NCI-H345 (cell line): ENCODE measurements at places on chromosomes 13 and 19.

DNA sequence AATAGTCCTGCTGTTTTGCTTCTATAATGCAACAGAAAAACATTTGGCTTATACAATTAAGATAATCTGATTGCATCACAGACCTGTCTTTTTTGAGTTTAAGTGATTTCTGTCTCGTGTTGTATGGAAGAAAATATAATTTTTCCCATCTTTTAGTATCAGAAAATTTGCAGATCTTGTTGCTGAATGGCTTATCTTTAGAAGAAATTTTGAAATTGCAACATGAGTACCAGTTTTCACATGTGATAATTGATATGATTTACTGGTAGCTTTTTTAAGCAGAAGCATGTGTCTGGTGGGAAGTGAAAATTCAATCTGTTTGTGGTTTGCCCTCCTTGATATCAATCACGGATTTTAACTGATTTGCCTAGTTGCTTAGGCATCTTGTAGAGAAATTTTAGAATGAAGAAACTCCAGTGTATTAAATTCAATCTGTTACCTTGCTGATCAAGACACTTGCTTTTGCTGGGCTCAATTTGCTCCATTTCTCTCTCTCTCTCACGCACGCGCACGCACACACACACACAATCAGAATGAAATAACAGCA, 89.8 kb upstream of the MYCBP2 start:
- DNase-seq, result no peak

GRCh38 chr13:98686270-98686669, 66.2 kb downstream of the SLC15A1 start:
- DNase-seq, result no peak

GRCh38 chr13:76210262-76210661, 574.1 kb downstream of the LMO7 start:
- DNase-seq, result no peak

GRCh38 chr13:108850691-108851090, 221.3 kb downstream of the MYO16 start:
- no peak for DNase-seq

DNA sequence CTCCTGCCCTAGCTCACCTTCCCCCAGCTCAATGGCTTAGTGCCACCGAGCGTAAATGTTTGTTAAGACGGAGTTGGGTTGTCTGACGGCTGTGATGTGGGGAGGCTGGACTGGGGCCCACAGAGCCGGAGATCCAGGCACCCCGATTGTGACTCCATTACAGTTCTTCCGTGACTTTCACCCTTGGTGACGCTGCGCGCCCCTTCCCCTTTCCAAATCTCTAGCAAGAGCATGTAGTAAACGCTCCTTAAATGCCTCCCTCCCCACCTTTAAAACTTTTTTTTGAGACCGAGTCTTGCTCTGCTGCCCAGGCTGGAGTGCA, 829 bp downstream of the REEP6 start:
- DNase-seq, result no peak

DNA sequence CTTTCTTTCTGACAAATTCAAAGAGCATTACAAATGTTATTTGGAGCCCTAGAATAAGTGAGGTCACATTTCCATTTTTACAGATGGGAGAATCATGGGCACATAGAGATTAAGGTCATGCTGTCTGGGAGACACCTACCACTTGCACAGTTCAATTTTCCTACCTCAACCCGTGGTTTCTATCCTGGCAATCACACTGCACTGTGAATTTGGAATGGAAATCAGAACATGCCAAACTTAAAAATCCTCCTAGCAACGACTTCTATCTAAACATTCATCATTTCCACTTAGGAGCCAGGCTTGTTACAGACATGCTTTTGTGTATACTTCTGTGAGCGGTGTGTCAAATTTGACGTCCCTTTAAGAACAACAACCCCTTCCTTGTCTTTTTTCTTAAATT, 251.5 kb downstream of the DNAJC15 start:
- no peak for DNase-seq

- DNase-seq, result no peak
These were observed 14.3 kb downstream of the MAN2B1 start for GRCh38 chr19:12652219-12652618.

- DNase-seq, result no peak
These were observed 205.7 kb downstream of the KCNRG start for GRCh38 chr13:50220938-50221337.

GRCh38 chr13:23289917-23290357, 109.2 kb downstream of the SGCG start:
- peak; percentile 22 for DNase-seq

GRCh38 chr13:61900033-61900432, 484.4 kb upstream of the PCDH20 start:
- DNase-seq, result no peak

DNA sequence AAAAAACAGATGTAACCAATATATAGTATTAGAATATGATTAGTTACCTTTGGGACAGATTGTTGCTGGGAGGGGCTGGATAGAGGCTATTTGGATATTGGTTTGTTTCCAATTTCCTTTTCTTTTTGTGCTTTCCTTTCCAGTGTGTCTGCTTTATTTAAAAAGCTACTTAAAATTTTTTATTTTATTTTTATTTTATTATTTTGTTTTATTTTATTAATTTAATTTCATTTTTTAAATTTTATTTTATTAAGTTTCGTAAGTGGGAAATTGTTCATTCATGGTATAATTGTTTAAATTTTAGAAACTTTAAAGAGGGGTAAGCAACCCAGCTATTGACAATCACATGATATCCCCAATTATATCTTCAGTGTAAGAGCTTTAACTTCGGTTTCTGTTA, 2077.0 kb upstream of the PCDH20 start:
- no peak for DNase-seq

- DNase-seq, result no peak
These were observed 422.3 kb downstream of the SPRY2 start for GRCh38 chr13:79918620-79919019.

- no peak for DNase-seq
These were observed 7.2 kb upstream of the LILRB3 start for GRCh38 chr19:54230031-54230430.

- DNase-seq, result peak; percentile 61
These were observed 23.3 kb downstream of the NOTCH3 start for GRCh38 chr19:15177269-15178116.

DNA sequence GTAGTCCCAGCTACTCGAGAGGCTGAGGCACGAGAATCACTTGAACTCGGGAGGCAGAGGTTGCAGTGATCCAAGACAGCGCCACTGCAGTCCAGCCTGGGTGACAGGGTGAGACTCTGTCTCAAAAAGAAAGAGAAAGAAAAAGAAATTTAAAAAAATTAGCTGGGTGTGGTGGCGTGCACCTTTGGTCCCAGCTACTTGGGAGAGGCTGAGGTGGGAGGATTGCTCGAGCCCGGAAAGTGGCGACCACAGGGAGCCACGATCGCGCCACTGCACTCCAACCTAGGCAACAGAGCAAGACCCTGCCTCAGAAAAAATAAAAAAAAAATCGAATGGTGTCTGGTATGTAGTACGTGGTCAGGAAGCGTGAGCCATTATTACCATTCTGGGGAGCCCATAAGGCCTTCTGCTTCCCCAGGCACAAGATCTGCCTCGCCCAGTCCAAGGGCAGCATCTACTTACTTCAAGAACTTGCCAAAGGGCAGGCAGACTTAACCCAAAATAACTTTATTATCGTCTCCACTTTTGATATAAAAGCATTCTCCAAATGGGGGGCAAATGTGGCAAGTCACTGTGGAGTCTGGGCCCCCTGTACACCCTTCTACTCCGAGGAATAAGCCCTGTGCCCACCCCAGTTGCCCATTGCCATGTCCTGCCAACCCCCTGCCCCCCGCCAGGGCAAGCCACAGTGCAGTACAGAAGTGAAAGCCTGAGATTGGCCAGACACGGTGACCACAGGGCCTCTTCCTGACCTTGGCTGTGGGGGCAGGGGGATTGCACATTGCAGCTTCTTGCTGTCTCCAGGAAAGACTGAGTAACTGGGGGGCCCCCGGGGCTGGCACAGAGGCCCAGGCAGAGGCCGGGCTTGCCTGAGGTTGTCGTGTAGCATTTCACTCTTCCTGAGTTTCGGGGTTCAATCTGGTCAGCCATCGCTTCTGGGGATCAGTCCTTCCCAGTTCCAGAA, 12.6 kb downstream of the CCL25 start:
- DNase-seq, result no peak

DNA sequence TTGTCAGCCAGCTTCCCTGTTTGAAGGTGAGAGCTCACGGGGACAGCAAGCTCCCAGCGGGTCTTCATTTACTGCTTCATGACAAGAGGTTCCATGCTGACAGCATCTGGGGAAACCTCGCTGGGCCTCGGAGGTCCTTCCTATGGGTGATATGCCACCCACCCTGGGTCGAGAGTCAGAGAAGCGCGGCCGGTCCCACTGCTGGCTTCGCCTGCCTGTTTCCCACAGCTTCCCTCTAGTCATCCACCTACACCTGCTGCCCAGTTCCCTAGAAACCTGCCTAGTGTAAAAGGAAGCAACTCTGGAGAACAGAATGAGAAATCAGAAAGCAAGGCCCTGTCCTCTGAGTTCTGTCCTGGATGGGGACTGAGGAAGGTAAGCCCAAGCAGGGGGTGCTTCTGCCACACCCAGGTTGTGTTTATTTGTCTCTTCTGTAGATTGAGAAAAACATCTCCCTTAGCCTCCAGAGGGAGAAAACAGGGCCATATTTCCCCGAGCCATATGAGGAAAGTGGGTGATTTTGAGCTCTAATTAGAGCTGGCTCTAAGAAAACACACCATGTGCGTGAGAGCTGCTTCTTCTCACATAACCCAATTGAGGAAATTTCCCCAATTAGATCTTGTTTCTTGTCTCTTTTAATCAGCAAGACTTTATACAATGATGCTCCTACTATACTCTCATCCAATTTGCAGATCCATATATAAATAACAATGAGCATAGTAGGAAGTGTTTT, 504.3 kb downstream of the IRS2 start:
- DNase-seq, result no peak

DNA sequence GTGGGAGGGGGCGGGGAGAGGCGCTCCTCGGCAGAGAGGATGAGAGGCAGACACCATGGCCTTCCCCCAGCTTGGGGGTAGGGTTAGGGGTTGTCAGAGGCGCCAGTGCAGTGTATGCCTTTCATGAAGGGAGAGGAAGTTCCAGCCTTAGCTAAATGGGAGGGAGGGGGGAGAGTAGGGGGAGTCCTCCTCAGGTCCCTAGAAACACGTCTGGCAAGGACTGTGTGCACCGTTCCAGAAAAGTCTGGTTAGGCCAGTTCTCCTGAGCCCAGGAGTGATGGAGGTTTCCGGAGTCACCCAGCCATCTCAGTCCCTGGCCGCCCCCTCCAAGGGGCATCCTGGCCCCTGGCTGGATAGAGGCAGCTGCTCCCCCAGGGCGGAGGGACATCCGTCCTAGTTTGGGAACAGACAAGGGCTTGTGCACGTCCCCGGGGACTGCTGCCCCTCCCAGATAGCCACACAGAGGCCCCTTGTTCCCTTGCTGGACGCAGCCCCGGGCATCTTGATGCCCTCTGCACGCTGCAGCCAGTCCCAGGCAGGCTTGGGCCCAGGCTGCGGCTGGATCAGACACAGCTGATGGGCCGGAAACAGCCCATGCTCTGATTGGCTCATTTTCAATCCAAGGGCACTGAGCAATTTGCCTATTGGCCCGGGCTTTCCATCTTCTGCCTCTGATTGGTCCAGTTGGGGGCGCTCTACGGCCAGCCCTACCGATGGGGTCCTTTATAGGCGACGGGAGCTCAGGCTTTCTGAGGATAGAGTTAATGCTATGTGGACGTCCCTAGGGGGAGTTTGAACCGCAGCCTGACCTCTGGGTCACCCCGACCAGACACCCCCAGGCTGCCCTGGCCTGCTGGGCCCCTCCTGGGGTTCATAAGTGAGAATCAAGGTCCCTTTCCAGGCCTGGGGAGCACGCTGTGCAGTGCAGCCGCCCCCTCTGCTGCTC, 3.8 kb downstream of the S1PR2 start:
- DNase-seq, result no peak

DNA sequence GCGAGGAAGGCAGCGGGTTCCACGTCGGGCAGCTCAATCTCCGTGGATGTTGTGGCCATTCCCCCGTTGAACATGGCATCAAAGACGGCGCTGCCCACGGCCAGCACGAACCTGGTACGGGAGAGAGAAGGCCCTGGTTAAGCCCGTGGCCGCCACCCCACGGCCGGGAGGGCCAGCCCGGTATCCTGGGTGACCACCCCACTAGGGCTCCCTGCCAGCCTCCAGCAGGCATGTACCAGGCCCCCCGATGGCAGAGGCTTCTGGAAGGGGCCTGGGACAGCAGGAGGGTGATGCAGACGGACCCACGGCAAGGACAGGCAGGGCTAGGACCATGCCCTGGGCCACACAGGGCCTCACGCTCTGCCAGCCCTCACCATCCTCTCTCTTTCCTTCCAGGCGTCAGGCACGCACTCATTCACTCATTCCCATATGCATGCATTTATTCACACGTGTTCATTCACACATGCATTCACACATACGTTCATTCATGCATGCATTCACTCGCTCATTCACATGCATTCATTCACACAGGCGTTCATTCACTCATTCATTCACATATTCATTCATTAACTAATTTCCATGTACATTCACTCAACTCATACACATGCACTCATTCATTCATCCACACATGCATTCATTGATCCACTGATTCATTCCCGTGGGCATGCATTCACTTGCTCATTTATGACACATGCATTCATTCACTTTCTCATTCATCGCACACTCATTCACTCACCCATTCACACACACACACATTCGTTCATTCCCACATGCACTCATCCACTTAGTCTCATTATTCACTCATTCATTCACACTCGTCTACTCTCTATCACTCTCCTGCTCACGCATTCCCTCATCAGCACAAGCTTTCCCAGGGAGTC, 17.9 kb downstream of the BTBD2 start:
- no peak for DNase-seq

- no peak for DNase-seq
These were observed 548.7 kb downstream of the PCDH9 start for GRCh38 chr13:66681403-66681802.

DNA sequence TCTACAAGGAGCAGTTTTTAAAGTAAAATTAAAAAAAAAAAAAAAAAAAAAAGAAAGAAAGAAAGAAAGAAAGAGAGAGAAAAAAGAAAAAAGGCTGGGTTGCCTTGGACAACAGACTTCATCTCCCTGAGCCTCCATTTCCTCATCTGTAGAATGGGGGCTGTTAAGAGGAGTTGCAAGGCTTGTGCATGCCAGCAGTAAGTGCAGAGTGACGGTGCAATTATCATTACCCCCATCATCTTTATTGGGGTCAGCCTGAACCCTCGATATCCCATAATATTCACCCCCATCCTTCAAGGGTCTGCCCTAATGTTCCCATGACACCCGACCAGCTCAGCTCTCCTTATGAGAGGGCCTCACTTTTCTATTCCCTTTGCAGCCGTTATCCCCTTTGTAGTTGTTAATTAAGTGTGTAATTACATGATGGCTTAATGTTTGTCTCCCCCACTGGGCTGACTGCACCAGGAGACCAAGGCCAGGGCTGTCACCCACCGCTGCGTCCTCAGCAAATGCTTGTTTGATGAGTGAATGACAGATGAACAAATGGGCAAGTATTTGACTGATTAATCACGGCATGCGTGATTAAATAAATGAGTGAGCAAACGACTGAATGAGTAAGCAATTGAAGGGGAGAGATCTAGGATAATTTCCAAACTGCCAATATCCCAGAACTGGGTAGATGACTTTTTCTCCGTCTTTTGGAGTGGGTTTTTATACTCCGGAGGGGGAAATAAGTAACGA, 10.1 kb downstream of the FOSB start:
- DNase-seq, result peak; percentile 32
